ENCODE measurements at places on chromosomes 7 and 10. TPM values are rescaled to one million over a fixed set of nuclear protein-coding genes. Genes with fewer than 3 reads are reported as not detected.

SH2D4B gene
- total RNA-seq: 0.16 TPM

ITIH2 gene
- not detected for total RNA-seq

TOMM7 gene
- total RNA-seq: 503 TPM

DYDC2 gene
- not detected for total RNA-seq

TAS2R3 gene
- 0.31 TPM for total RNA-seq

ORC5 gene
- total RNA-seq: 7.7 TPM

- H3K27ac ChIP-seq: no peak overlapping the region
- DNase-seq: no peak
- H3K27me3 ChIP-seq: no peaks in the 10 kb centered on the region
- no peak overlapping the region for H3K4me3 ChIP-seq
- no peaks in the 10 kb centered on the region for H3K36me3 ChIP-seq
Measured at GRCh38 chr10:121426307-121426706, 171.9 kb downstream of the FGFR2 start.

- no peaks in the 10 kb centered on the region for H3K27me3 ChIP-seq
- peaks cover 3% of the 10 kb centered on the region for H3K36me3 ChIP-seq
- peak overlapping the region; percentile 88 for H3K27ac ChIP-seq
- H3K4me1 ChIP-seq: peaks cover 73% of the 10 kb centered on the region
- peak overlapping the region; percentile 55 for H3K4me3 ChIP-seq
Measured at GRCh38 chr7:105677817-105678573, 96.7 kb upstream of the EFCAB10 start.

GRCh38 chr10:3238115-3238871 is 65.7 kb upstream of the PITRM1 start:
- H3K27ac ChIP-seq: no peak overlapping the region
- H3K27me3 ChIP-seq: peaks cover 8% of the 10 kb centered on the region
- no peak overlapping the region for H3K4me3 ChIP-seq

DNA sequence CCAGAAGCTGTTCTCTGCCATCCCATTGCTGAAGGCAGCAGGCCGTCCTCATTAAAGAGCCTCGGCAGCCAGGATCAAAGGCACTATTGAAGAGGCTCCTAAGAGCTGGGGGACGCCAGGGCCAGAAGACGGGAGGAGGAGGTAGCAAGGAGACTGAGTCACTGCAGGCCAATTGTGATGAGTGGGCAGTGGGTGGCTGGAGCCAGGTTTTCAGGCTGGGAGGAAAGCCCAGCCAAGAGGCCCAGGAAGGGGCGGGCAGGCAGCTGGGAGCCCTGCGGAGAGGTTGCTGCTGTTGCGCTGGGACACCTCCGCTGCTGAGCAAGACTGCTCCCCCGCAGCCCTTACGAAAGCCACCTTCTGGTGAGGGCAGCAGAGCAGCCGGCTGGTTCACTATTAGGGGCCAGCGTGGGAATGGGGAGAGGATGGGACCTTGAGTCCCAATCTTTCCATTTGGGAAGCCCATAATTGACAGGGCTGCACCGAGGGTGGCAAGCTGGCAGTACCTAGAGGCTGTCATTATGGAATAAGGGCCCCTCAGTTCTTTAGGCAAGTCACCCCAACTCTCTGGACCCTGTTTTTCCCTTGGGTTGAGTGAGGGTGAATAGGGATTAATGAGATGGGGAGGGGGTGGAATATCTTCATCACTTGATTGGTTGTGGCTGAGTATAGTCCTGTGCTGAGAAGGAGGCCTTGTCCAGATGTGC is 48.4 kb downstream of the UNC5B start:
- no peak for DNase-seq
- H3K4me3 ChIP-seq: no peak overlapping the region
- H3K27ac ChIP-seq: no peak overlapping the region
- H3K36me3 ChIP-seq: no peaks in the 10 kb centered on the region

- no peaks in the 10 kb centered on the region for H3K4me1 ChIP-seq
- DNase-seq: no peak
- H3K4me3 ChIP-seq: no peak overlapping the region
- no peaks in the 10 kb centered on the region for H3K36me3 ChIP-seq
- H3K27ac ChIP-seq: no peak overlapping the region
- no peaks in the 10 kb centered on the region for H3K27me3 ChIP-seq
Measured at GRCh38 chr7:24741679-24742505, 15.4 kb downstream of the GSDME start.

DNA sequence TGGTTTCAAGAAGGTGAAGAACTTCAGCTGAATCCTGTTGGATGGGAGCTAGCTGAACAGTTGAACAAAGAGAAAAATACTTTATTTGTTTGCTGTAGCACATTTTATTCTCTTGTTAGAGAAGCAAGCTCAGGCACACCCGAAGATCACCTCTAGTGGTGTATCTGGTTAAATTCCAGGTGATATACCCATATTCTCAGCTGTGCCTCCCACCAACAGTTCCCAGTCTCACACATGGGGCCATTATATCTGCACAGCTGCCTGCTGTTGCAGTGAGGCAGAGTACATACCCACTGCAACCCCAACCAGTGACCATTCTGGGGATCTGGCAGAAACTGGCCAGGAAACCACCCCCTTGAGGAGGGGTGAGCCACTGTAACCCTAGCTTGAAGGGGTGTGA is 9.2 kb downstream of the BTAF1 start:
- H3K36me3 ChIP-seq: peaks cover 45% of the 10 kb centered on the region
- H3K27ac ChIP-seq: no peak overlapping the region
- peaks cover 5% of the 10 kb centered on the region for H3K4me1 ChIP-seq
- no peaks in the 10 kb centered on the region for H3K27me3 ChIP-seq
- no peak for DNase-seq

DNA sequence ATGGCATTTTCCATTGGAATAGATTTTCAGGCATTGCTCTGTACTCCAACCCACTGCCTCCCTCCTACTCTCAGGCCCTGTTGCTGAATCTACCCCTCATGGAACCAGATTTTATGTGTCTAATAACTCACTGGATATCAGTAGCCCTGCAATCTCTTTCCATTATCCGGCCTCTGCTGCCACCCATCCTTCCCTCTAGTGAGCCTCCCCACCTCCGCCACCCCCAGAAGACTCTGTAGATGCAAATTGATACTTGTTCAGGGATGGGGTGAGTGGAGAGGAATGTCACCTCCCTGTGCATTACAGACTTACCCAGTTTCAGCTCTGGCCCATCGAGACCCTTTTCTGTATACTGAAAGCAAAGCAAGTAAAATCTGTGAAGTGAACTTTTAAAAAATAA is 52.3 kb upstream of the PHYHIPL start:
- H3K4me3 ChIP-seq: no peak overlapping the region
- no peaks in the 10 kb centered on the region for H3K4me1 ChIP-seq
- H3K27me3 ChIP-seq: no peaks in the 10 kb centered on the region
- H3K27ac ChIP-seq: no peak overlapping the region

DNA sequence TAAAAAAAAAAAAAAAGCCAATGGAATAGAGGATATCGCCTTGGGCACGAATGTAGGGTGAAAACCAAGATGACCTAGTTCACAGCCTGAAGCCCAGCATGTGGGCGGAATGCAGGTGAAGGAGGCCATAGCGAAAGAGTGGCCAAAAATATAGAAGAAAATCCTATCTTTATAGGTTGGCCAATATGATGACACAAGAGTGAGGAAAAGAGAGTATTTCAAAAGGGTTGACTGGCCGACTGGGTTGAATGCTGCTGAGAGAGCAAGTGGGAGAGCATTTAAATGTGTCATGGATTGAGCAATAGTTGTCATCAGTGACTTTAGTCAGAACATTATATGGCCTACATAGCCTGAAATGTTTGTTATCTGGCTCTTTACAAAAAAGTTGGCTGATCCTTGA is 17.2 kb upstream of the GLI3 start:
- H3K27me3 ChIP-seq: no peaks in the 10 kb centered on the region
- no peak overlapping the region for H3K27ac ChIP-seq
- no peaks in the 10 kb centered on the region for H3K4me1 ChIP-seq
- no peak for DNase-seq

GRCh38 chr10:80141696-80142460 is 9.3 kb downstream of the PLAC9 start:
- H3K36me3 ChIP-seq: no peaks in the 10 kb centered on the region
- no peak for DNase-seq
- H3K27me3 ChIP-seq: peaks cover 7% of the 10 kb centered on the region
- peaks cover 17% of the 10 kb centered on the region for H3K4me1 ChIP-seq

DNA sequence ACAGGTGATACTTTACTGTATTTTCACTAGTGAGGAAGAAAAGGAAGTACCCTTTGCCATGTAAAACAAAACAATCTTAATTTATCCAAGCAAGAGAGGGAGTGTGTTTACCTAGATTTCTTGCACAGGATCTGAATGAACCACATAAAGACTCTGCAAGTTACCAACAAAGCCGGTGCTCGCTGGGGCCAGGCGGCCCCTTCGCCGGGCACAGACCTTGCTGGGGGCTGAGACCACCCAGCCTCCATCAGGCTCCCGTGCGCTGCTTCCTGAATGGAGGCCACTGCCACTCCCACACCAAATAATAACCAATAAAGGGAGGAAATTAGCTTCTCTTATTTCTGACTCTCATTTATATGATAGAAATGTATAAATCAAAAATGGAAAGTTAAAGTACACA is 625.0 kb upstream of the ADARB2 start:
- no peaks in the 10 kb centered on the region for H3K27me3 ChIP-seq
- no peak overlapping the region for H3K4me3 ChIP-seq
- H3K36me3 ChIP-seq: no peaks in the 10 kb centered on the region

- H3K36me3 ChIP-seq: no peaks in the 10 kb centered on the region
- H3K27ac ChIP-seq: no peak overlapping the region
- no peaks in the 10 kb centered on the region for H3K4me1 ChIP-seq
- no peak overlapping the region for H3K4me3 ChIP-seq
- no peaks in the 10 kb centered on the region for H3K27me3 ChIP-seq
Measured at GRCh38 chr7:91787931-91788330, 92.6 kb downstream of the MTERF1 start.

DNA sequence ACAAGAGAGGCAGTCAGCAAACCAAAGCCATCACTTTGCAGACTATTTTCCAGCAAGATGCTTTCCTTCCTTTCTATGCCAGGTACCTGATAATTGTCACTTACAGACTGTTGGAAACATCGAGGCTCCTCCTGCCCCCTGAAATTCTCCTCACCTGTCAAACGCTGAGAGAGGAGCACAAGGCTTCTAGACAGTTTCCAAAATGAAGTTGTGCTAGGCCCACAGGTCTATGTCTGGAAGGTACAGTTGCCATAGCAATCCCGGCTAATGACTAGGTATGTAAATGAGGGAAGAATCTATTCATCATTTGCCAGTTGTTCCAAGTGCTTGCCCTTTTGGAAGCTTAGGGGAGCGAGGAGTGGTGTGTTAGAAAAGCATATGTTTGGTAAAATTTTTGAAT is 334.4 kb downstream of the CALN1 start:
- no peak for DNase-seq
- H3K27me3 ChIP-seq: no peaks in the 10 kb centered on the region
- H3K4me3 ChIP-seq: no peak overlapping the region
- H3K4me1 ChIP-seq: no peaks in the 10 kb centered on the region

DNA sequence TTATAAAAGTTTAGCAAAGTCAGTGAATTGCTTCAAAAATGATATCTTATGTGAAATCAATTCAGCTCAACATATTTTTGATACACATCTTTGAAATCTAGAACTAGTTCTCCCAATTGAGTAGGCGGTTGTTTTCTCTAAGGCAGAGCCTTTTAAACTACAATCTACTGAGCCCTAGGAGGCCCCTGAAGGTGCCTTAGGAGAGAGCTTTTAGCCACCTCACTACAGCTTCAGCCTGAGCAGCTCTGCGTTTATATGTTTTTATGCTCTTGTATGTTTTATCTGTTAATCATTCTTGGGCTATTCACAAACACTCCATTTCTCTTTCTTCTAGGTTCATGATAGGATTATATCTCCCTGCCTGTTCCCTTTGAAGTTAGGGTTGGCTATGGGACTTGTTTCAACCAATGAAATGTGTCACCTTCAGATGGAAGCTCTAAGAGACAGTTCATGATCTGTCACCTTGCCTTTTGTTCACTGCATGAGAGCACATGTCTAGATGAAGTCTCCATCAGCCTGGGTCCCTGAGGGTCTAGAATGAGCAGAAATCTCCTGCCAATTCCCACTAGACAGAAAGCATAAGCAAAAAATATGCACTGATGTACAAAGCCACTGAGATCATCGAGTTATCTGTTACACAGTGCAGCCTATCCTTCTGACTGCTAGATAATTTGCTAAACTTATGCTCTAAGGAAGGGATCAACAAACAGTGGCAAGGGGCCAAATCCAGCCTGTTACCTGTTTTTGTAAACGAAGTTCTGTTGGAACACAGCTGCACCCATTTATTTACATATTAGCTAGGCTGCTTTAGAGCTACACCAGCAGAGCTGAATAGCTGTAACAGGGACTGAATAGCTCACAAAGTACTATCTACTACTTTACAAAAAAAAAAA is 128.5 kb upstream of the CDK1 start:
- H3K36me3 ChIP-seq: no peaks in the 10 kb centered on the region
- peaks cover 6% of the 10 kb centered on the region for H3K4me1 ChIP-seq
- H3K4me3 ChIP-seq: no peak overlapping the region
- H3K27me3 ChIP-seq: no peaks in the 10 kb centered on the region
- H3K27ac ChIP-seq: no peak overlapping the region

- no peak for DNase-seq
- H3K4me3 ChIP-seq: no peak overlapping the region
- no peak overlapping the region for H3K27ac ChIP-seq
- peaks cover 7% of the 10 kb centered on the region for H3K4me1 ChIP-seq
Measured at GRCh38 chr10:43825421-43825820, 176.7 kb upstream of the ZNF32 start.

DNA sequence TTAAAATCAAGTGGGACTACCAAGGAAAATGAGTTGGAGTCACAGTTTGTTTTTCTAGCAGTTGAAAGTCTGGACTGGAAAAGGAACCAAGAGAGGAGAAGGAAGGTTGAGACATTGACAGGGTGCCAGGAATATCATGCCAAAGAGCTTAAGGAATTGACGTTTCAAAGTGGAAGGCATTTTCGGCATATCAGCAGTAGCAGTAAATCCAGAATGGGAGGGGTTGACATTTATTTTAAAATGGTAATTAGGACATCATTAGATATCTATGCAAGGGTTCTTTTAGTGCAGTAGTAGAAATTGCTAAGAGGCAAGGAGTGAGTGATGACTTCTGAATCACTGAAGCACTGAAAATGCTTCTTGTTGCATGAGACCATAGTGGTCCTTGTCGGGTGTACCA is 335.9 kb upstream of the PLXDC2 start:
- no peaks in the 10 kb centered on the region for H3K4me1 ChIP-seq
- H3K4me3 ChIP-seq: no peak overlapping the region
- no peaks in the 10 kb centered on the region for H3K27me3 ChIP-seq
- H3K36me3 ChIP-seq: no peaks in the 10 kb centered on the region
- no peak overlapping the region for H3K27ac ChIP-seq
- DNase-seq: no peak

DNA sequence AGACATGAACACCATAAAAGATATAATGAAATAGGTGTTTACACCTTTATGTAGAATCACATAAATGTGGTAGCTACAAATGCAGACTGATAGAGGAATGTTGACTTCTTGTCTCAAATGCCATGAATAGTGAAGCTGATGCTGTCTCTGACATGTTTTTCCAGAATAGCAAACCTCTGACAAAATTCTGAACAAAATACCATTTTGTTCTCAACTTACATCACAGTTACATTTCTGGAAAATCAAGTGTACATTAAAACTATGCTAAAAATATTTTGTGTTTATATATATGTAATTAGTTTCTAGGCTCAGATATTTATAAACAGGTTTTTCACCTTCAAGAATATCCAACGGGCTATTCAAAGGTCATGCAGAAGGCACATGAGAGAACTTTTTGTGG is 16.8 kb upstream of the PTPN12 start:
- H3K4me1 ChIP-seq: no peaks in the 10 kb centered on the region
- no peak for DNase-seq
- H3K27me3 ChIP-seq: no peaks in the 10 kb centered on the region
- H3K27ac ChIP-seq: no peak overlapping the region
- no peak overlapping the region for H3K4me3 ChIP-seq
- H3K36me3 ChIP-seq: no peaks in the 10 kb centered on the region

GRCh38 chr10:3452683-3453361 is 280.2 kb upstream of the PITRM1 start:
- no peak for DNase-seq
- H3K4me3 ChIP-seq: no peak overlapping the region
- no peaks in the 10 kb centered on the region for H3K36me3 ChIP-seq
- H3K4me1 ChIP-seq: peaks cover 5% of the 10 kb centered on the region
- H3K27me3 ChIP-seq: no peaks in the 10 kb centered on the region

Data from CD4-positive, alpha-beta T cell (primary cell).